ENCODE measurements at places on chromosomes 5 and 9.

DNA sequence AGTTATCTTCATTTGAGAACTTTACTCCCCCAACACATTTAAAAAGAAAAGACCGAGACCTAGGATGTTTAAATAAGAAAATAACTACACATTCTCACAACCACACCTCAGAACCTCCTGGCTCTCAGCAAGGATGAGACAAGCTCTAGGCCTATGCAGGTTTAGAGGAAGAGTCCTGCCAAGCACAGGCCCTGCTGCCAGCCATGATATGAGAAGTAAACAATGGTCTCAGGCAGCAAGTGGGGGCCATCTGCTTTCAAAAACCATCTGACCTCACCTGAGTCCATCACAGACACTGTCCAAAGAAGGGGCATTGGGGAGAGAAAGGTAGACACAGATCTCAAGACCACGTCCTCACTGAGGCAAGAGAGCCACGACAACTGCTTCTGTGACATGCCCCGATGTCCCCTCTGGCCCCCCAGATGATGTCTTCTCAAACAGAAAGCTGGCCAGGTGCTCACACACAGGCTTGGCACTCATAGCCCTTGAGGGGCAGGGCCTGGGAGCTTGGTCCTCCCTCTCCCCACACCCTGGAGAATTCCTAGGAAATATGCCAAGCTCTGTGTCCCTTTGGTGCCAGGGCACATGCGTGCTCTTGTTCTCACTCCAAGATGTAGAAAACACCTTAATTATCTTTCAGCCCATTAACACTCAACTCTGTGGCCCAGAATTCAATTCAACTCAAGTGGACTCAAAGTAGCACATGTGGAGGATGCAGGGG is 150.4 kb downstream of the FSTL4 start:
- no peak overlapping the region for H3K27ac ChIP-seq
- DNase-seq, result no peak
- H3K4me1 ChIP-seq, result no peaks in the 10 kb centered on the region
- no peaks in the 10 kb centered on the region for H3K36me3 ChIP-seq
- no peak overlapping the region for H3K4me3 ChIP-seq

DNA sequence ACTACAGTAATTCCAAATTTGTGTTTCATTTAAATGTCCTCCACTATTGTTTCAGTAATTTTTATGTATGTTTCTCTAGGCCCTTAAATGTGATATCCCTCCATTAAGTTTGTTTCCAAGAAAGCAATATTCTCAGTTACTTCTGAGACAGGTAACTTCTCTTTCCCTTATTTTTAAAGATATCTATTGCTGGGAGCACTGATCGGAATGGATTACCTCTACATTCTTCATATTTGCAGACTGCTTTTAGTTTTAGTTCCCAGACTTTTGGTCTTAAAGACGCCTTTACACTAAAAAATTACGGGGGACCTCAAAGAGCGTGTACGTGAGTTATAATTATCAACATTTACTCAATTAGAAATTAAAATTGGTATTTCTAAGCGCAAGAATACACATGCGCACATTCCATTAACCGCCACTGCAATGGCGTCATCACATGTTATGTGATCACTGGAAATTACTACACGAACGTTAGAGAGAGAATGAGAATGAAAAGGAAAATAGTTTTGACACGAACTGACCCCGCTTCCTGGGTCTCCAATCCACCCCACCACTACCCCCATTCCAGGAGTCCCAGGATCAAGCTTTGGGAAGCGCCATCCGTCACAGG is 519 bp upstream of the RAD50 start:
- no peaks in the 10 kb centered on the region for H3K36me3 ChIP-seq
- no peak overlapping the region for H3K27ac ChIP-seq
- no peak for DNase-seq
- H3K4me1 ChIP-seq, result peaks cover 2% of the 10 kb centered on the region
- peak overlapping the region; percentile 58 for H3K4me3 ChIP-seq
- no peaks in the 10 kb centered on the region for H3K27me3 ChIP-seq

GRCh38 chr9:93684806-93685543 is 108.6 kb downstream of the PHF2 start:
- no peak overlapping the region for H3K27ac ChIP-seq
- no peak overlapping the region for H3K4me3 ChIP-seq
- DNase-seq, result peak; percentile 39
- H3K4me1 ChIP-seq, result no peaks in the 10 kb centered on the region

DNA sequence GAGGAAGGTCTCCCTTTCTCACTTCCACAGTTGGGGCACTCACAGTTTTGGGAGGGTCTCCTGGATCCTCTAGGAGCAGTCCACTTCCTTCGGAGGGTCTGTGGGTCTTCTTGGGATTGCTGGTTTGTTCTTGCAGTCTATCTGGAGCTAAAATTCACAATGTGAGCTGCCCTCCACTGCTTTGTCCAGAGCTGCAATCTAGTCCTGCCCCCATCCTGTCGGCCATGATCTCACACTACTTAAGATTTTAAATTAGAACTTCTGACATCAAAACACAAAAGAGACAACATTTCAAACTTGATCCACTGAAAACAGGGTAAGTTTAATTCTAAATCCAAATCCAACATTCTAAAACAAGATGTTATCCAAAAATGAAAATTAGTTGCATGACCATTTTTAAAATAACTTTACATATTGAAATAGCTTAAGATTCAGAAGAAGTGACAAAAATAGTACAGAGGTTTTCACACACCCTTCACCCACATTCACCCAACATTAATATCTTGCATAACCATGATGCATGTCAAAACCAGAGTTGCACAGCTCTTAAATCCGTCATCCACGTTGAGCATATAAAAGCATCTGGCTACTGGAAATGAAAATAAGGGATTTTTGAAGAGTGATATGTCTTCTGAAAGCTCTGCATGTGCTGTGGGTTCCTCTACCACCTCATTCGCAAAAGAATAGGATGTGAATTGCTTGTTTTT is 113.7 kb upstream of the EPB41L4A start:
- H3K4me1 ChIP-seq, result peaks cover 7% of the 10 kb centered on the region
- no peak overlapping the region for H3K27ac ChIP-seq
- no peaks in the 10 kb centered on the region for H3K27me3 ChIP-seq
- H3K36me3 ChIP-seq, result no peaks in the 10 kb centered on the region
- DNase-seq, result no peak

DNA sequence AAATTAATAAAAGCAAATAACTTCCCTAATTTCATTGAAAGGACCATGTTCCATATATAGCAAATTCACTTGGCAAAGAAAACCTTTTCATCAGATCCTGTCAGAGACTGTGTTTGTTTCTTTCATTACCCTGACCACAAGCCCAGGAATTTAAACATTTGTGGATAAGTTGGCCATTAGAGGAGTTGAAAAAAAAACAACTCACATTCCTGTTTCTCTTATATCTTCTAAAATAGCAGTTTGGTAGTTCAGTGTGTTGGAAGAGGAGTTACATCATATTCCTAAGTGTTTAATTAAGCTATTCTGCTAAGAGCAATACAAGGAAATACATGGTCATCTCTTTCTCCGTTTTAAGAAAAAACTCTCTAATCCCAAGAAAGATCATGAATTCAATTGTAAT is 505.6 kb downstream of the TLE1 start:
- H3K4me3 ChIP-seq, result no peak overlapping the region
- no peaks in the 10 kb centered on the region for H3K36me3 ChIP-seq
- H3K4me1 ChIP-seq, result no peaks in the 10 kb centered on the region
- DNase-seq, result peak; percentile 41

- no peak for DNase-seq
- H3K4me1 ChIP-seq, result peaks cover 10% of the 10 kb centered on the region
- H3K4me3 ChIP-seq, result peak overlapping the region; percentile 93
- no peaks in the 10 kb centered on the region for H3K36me3 ChIP-seq
- H3K27ac ChIP-seq, result peak overlapping the region; percentile 95
Observed at GRCh38 chr9:131394464-131395156, 724 bp downstream of the PRRC2B start.

DNA sequence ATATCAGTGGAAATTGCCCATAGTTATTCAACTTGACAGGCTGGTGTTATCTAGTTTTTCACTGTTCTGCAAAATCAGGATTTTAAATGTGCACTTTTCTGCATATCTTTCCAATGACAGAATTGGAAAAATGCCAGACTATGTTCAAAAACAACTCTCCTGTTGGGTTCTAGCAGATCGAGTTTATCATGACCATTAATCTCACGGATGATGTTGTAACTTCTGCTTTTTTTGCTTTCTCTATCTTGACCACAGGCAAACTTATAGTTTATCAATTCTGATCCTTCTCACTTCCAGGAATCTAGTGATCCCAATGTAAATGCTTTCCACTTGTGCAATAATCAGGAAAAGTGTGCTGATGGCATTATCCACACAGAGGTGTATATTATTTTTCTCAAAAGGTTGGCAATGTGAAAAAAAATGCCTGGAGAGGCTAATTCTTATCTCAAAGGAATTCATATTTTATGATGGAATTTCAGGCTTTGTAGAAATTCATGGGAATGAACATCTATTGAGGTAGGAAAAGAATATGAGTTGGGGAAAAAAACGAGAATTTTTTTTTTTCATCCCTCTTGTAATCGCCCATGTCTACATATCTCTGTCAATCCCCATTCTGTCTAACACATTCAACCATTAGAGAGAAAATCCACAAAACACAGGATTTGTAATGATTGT is 73.6 kb upstream of the DAB2 start:
- H3K36me3 ChIP-seq, result no peaks in the 10 kb centered on the region
- H3K4me1 ChIP-seq, result no peaks in the 10 kb centered on the region
- no peak overlapping the region for H3K4me3 ChIP-seq
- no peak overlapping the region for H3K27ac ChIP-seq
- DNase-seq, result no peak

DNA sequence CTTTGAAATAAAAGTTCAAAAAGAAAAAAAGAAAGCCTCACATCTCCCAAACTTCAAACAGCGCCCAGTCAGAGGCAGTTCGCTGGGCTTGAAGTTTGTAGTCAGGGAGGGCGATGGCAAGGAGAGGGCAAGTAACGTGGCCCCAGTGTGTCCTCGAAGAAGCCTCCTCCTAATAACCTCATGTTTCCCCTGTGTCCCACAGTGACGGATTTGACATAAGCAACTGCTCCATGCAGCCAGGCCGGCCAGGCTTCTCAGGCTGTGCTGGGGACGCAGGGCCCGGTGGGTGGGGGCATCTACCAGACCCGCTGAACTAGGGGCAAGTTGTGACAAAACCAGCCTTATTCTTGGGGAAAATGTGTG is 172.2 kb downstream of the ERCC6L2 start:
- no peaks in the 10 kb centered on the region for H3K36me3 ChIP-seq
- no peaks in the 10 kb centered on the region for H3K4me1 ChIP-seq
- no peaks in the 10 kb centered on the region for H3K27me3 ChIP-seq
- no peak overlapping the region for H3K27ac ChIP-seq

- H3K4me3 ChIP-seq, result no peak overlapping the region
- H3K27me3 ChIP-seq, result peaks cover 86% of the 10 kb centered on the region
- H3K36me3 ChIP-seq, result no peaks in the 10 kb centered on the region
- DNase-seq, result no peak
- H3K4me1 ChIP-seq, result peaks cover 2% of the 10 kb centered on the region
Observed at GRCh38 chr5:93591323-93591945, 8.4 kb downstream of the NR2F1 start.

DNA sequence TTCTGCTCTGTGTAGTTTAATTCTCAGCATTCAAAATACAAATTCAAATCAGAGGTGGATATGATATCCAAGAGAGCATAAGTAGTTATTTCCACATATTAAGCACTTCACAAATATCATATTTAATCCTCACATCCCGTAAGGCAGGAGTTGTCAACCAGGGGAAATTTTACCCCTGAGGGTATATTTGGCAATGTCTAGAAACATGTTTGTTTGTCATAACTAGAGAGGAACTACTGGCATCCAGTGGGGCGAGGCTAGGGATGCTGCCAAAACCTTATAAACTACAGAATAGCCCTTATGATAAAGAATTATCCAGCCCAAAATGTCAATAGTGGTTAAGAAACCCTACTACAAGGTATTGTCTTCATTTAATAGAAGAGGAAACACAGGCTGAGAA is 619.4 kb downstream of the SLCO4C1 start:
- H3K27ac ChIP-seq, result no peak overlapping the region
- H3K27me3 ChIP-seq, result no peaks in the 10 kb centered on the region
- H3K4me3 ChIP-seq, result no peak overlapping the region
- H3K36me3 ChIP-seq, result no peaks in the 10 kb centered on the region
- H3K4me1 ChIP-seq, result peaks cover 3% of the 10 kb centered on the region

DNA sequence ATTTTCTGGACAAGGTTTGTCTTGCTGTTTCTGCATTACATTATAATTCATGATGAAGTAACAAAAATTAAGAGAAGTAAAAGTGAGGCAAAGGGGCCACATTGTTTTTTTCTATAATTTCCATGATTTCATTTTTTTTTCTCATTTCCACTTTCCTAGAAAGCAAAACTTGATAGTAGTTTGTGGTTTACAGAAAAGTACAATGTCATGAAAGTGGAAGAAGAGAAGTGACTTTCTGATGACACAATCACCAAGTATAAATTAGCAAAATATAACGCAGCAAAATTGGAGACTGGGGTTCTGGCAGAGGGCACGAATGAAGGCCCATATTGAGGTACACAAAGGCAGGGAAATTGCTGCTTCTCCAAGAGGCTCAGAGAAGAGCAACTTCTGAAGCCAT is 5.0 kb upstream of the IFNA14 start:
- no peaks in the 10 kb centered on the region for H3K4me1 ChIP-seq
- no peak for DNase-seq
- H3K27me3 ChIP-seq, result no peaks in the 10 kb centered on the region
- no peak overlapping the region for H3K27ac ChIP-seq
- no peak overlapping the region for H3K4me3 ChIP-seq

- H3K4me3 ChIP-seq, result no peak overlapping the region
- no peaks in the 10 kb centered on the region for H3K27me3 ChIP-seq
- H3K36me3 ChIP-seq, result no peaks in the 10 kb centered on the region
- DNase-seq, result no peak
- no peak overlapping the region for H3K27ac ChIP-seq
Observed at GRCh38 chr9:137689745-137690529, 71.1 kb downstream of the EHMT1 start.

- no peak overlapping the region for H3K27ac ChIP-seq
- no peaks in the 10 kb centered on the region for H3K27me3 ChIP-seq
- no peak for DNase-seq
- H3K4me3 ChIP-seq, result no peak overlapping the region
- no peaks in the 10 kb centered on the region for H3K4me1 ChIP-seq
- no peaks in the 10 kb centered on the region for H3K36me3 ChIP-seq
Observed at GRCh38 chr9:99119976-99120655, 15.2 kb downstream of the TGFBR1 start.

DNA sequence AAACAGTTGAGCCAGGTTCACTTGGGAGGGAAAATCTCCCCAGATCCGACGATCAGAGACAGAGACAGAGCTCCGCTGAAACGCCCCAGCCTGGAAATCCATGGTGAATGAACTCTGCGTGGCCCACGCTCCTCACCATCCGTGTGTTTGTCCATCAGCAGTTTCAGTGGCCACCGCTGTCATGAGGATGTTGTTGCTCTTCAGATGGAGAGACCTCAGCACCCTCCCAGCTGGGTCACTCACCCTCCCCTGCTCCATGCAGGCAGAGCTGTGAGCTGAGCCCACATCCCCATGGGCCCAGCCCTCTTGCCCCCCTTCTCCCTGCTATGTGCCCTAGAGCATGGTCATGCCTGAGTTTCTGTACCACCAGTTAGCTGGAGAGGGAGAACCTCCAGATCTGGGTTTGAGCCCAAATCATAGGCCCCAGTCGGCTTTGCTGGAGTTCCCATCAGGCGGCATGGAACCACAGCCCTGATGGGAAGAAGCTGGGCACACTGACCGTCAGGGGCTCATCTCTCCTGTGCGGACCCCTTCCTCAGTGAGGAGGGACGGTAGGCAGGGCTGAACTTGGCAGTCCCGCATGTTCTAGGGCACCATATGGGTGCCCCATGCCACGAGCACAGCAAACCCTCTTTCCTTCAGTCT is 154.4 kb upstream of the COL5A1 start:
- H3K27ac ChIP-seq, result no peak overlapping the region
- no peak overlapping the region for H3K4me3 ChIP-seq
- H3K4me1 ChIP-seq, result no peaks in the 10 kb centered on the region
- DNase-seq, result no peak
- no peaks in the 10 kb centered on the region for H3K27me3 ChIP-seq

Data from mesendoderm (in vitro differentiated cells).